ENCODE measurements at places on chromosomes 2 and 18. TPM values are rescaled to one million over a fixed set of nuclear protein-coding genes. Genes with fewer than 3 reads are reported as not detected.
A peak's percentile ranks its signal among the peaks of the same experiment; 100 is the strongest.

- DNase-seq: no peak
Measured at GRCh38 chr2:67878743-67879142, 184.1 kb downstream of the C1D start.

- DNase-seq: no peak
Measured at GRCh38 chr2:121093692-121094091, 191.3 kb downstream of the TFCP2L1 start.

DNA sequence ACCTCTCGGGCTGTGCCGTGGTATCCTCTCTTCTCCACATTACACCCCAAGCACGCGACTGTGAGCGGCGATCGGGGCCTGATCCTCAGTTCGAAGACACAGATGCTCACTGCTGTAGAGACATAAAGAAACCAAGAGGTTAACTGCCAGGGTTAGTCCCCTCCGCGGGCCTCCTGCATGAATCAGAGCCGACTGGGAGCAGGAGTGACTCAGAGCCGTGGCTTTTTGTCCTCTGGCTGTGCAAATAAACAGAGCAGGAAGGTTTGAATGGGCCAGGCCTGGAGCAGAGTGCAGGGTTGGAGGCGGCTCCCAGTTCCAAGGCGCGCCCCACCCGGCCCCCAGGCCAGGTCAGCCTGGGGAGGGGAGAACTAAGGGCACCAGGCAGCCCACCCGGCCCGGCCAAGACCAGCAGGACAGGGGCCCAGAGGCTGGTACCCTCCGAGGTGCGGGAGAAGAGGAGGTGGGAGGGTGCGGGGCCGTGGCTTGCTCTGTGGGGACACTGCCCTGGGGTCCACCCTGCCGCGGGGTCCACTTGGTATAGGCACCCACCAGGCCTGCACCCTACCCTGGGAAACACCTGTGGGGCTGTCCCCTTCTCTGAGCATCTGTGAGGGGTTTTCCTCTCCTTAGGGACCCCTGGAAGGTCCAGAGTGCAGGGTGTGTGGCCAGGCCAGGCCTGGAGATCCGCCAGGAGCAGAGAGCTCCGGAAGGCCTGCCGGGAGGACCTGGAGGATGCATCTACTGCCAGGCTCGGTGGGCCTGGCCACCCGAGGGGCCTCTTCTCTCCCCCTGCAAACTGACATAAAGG is 16.5 kb downstream of the TWIST2 start:
- peak; percentile 55 for DNase-seq

GRCh38 chr2:12006850-12007249 is 260.4 kb downstream of the LPIN1 start:
- peak; percentile 47 for DNase-seq

DNA sequence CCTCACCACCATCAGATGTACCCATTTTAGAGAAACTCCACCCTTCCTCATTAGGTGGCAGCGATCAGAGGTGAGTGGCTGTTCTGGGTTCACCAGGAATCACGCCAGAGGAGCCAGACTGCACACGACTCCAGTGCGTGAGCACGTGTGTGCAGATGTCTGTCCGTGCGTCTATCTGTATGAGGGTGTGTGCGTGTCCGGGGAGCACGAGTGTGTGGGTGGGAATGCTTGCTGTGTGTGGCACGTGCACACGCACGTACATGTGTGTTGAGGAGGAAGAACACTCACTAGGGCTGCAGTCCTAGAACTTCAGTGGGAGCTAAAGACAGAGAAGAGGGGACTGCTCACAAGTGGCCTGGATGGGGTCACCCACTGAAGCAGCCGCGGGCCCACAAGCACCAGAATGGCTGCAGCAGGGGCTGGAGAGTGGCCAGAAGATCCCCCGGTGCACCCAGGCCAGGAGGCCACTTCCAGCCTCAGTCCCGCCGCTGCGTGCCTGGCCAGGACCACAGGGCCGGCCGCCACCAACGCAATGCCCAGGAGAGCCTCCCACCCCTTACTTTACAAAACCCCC is 13.9 kb downstream of the HDAC4 start:
- no peak for DNase-seq

DNA sequence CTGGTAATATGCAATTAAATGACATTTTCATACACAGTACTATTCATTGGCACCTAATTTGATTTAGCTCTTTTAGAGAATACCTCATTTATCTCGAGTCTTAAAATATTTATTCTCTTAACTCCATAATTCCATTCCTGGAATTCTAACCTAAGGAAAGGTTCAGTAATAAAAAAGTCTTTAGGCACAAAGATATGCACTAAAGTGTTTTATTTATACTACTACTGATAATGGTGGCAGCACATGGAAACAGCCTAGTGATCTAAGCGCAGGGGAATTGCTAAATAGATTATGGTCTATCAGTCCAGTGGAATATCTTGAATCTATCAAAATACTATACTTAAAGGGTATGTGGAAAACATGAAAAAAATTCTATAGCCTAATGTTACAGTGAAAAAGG is 142.5 kb upstream of the LTBP1 start:
- DNase-seq: no peak

- no peak for DNase-seq
Measured at GRCh38 chr2:64656379-64656778, 2.7 kb upstream of the SERTAD2 start.

- DNase-seq: no peak
Measured at GRCh38 chr18:68826121-68826520, 28.2 kb downstream of the CCDC102B start.

DNA sequence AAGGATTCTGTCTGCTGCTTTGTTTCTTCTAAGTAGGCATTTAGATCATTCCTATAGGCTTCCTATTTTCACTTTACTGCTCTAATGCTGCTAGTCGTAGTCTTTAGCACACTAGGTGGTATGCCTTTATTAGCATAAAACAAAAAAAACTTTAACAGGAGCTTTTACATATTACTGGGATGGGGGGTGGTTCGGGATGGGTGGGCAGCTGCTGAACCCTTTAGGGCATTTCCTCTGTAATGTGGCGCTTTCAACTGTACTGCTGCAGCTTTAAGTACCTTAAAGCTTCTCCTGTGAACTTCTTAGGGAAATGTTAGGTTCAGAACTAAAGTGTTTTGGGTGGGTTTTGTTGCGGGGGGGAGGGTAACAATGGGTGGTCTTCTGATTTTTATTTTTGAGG is 41.3 kb downstream of the ACTR2 start:
- DNase-seq: no peak

GRCh38 chr18:79400091-79400590 is 4.4 kb downstream of the NFATC1 start:
- peak; percentile 55 for DNase-seq

- DNase-seq: no peak
Measured at GRCh38 chr18:73758446-73758845, 389.2 kb downstream of the FBXO15 start.

- DNase-seq: no peak
Measured at GRCh38 chr2:202100176-202100575, 27.1 kb downstream of the KIAA2012 start.

DNA sequence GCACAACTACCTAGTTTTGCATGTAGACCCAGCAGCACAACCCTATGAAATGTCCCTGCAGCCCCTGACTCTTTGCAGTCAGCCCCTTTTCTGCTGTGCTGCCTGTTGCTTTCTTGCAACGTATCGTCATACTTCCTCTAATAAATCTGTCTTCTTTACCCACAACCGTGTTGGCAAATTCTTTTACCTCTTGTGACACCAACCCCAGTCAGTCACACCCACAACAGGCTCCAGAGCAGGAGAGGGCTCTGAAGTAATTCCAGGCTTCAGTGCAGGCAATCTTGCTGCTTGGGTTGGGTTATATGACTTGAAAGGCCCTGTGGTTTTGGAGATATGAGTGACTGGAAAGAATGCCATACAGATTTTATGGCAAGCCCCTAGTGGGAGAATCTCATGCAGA is 79.1 kb upstream of the KCNH7 start:
- DNase-seq: no peak

DNA sequence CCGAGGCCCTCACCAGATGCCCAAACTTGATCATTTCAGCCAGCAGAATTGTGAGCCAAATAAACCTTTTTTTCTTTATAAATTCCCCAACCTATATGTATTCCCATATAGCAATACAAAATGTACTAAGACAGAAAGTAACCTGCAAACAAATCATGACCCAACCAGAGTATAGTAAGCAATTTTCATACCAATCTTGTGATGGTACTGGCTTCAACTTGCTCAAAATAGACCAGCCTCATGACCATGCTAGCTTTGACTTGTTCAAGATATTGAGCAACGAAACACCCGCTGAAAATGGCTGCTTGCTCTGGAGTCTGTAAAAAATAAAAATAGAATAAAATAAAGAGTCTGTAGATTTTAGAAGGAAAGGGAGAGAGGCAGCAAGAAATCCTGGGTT is 97.6 kb downstream of the C1D start:
- no peak for DNase-seq

- DNase-seq: no peak
Measured at GRCh38 chr2:205637320-205637602, 45.0 kb upstream of the NRP2 start.

GRCh38 chr2:151721161-151721560 is 13.1 kb downstream of the NEB start:
- DNase-seq: no peak

DNA sequence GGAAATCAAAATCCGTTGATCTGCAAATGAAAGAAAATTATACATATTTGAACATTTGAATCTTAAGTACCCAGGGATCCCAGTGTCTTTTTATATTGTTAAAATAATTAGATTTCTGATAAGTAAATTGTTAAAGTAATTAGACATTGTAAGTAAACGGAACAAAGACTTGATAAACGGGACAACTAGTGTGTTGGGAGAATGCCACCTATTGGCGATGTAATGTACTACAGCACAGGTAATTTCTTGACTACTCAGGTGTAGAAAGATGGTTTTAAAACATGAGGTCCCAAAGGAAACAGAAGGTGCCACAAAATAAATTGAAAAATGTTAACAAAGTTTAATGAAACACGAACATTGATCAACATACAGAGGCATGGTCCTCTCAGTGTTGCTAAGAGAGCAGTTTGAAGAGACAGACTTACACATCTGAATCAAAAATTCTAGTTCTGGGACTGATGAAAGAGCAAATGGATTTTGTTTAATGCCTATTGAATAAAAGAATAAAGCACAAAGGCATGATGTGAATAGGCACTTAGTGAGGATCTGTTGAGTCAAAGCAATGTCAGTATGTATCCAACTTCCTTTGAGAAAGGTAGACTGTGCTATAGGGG is 103.4 kb upstream of the RASGRP3 start:
- no peak for DNase-seq

GRCh38 chr2:37654932-37655841 is 16.3 kb downstream of the CDC42EP3 start:
- no peak for DNase-seq

- no peak for DNase-seq
Measured at GRCh38 chr2:203681978-203682377, 24.5 kb upstream of the CD28 start.

GRCh38 chr2:165401285-165401852 is 68.1 kb upstream of the CSRNP3 start:
- DNase-seq: no peak

- no peak for DNase-seq
Measured at GRCh38 chr2:72983500-72984161, 66.3 kb downstream of the EMX1 start.

DNA sequence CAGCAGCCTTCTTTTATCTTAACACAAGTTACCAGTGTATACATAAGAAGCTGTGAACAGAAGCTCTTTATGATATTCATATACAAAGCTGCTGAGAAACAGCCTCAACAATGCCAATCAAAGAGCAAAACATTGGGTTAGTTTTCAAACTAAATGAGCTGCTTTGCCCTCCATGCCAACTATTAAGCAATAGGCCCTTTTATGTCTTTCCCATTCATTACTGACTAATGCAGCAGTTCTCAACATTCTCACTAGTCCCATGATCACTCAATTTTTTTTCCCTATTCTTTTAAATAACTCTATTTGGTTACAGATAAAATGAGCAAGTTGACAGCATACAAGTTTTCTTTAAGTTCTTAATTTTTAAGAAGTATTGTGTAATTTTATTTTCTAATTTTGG is 57.9 kb upstream of the FRZB start:
- no peak for DNase-seq

DNA sequence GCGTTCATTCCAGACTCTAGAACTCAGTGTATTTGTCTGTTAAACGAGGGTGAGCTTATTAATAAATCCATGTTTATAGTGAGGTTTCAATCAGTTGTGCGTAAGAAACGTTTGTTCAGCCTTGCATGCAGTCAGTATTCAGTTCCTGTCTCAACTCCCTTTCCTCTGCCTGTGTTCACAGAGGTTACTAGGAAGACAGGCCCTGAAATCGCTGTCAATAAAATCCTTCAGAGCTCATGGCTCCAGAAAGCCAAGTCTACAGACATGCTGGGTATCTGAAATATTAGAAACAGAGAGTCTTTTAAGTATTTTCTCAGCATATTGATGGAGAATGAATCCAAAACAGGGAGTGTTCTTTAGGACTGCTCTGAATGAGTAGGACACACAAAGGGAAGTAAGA is 75.4 kb downstream of the KLF7 start:
- no peak for DNase-seq

DNA sequence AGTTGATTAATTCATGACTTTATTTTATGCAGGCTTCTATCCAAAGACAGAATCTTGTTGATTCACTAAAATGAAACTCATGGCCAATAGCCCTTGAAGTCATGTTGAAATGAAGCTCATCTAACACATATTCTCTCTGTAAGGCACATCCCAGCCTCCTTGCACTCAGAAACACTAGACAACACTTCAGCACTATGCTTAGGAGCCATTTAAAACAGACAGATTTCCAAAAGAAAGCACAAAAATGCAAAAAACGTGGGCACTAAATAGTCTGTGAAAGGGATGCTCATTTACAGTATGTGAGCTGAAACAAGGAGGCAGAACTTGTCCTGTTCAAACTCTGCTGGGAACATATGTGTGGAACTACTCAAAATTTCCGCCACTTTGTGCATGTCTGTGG is 124.4 kb downstream of the MYCN start:
- DNase-seq: no peak

GRCh38 chr18:66457245-66457644 is 146.6 kb downstream of the CDH19 start:
- DNase-seq: peak; percentile 12

DNA sequence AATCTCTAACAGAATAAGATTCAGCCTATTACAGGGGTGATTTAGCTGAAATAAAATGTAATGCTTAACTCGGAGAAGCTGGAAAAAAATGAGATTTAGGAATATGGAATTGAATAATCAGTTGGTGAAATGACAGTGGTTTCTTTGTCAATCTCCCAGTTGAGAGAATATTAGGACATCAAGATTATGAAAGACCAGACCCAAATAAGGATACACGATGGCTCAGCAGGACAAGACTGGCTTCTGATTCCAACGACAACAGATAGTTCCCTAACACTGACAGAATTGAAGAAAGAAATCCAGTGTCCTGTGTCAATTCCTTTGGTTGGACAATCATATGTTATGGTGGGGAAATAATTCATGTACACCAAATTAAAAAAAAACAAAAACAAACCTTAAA is 55.8 kb downstream of the HRH4 start:
- DNase-seq: no peak

CRYGD gene
- total RNA-seq: 6.3 TPM

MTERF4 gene
- total RNA-seq: 25.4 TPM

MC2R gene
- not detected for total RNA-seq

POTEJ gene
- total RNA-seq: not detected

GALR1 gene
- 0.07 TPM for total RNA-seq

POTEC gene
- total RNA-seq: not detected

PSD4 gene
- 2.3 TPM for total RNA-seq

SLC30A3 gene
- 8.0 TPM for total RNA-seq

PAIP2B gene
- total RNA-seq: 22.4 TPM

CCDC150 gene
- 43.0 TPM for total RNA-seq

LHCGR gene
- 0.31 TPM for total RNA-seq

ZSWIM2 gene
- total RNA-seq: not detected
